ENCODE measurements at places on chromosomes 2 and 18.

DNA sequence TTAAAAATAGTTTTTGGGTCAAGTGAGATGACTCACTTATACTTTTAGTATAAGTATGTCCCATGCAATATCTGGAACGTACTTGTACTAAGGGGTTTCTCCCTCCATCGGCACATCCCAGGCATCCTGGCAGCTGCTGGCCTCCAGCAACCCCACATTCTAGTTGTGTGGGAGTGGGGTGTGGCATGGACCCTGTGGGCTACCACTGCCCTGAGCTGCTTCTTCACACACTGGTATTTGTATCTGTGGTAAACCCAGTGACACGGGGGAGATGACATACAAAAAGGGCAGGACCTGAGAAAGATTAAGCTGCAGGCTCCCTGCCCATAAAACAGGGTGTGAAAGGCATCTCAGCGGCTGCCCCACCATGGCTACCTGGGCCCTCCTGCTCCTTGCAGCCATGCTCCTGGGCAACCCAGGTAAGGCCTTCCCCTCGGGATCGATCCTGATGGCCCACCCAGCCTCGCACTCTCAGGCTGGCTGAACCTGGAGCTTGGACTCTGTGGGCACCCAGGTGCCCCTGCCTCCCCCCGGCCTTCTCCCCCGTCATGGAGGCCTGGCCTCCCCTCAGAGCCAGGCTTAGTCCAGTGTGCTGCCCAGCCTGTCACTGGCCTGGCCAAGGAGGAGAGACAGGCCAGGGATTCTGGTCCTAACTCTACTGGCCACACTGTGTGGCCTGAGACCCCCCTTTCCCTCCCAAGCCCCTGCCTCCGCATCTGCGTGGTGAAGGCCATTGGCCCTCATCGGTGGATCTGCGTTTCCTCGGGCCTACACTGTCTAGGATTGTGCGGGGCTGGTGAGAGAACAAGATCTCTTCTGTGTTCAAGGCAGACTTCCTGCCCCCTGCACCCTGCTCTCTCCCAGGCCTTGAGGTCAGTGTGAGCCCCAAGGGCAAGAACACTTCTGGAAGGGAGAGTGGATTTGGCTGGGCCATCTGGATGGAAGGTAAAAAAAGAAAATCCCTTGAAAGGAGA is at the start of gene GNLY:
Gene GNLY (plus strand): TSS at position 307 of the 974 bp plus-strand sequence. CDS start 61 bp downstream, at position 368.
- DNase-seq: no peak

GRCh38 chr2:30706534-30707303 is 100.5 kb downstream of the CAPN13 start:
- peak; percentile 60 for DNase-seq

GRCh38 chr18:10100941-10101701 is 187.3 kb downstream of the VAPA start:
- peak; percentile 41 for DNase-seq

DNA sequence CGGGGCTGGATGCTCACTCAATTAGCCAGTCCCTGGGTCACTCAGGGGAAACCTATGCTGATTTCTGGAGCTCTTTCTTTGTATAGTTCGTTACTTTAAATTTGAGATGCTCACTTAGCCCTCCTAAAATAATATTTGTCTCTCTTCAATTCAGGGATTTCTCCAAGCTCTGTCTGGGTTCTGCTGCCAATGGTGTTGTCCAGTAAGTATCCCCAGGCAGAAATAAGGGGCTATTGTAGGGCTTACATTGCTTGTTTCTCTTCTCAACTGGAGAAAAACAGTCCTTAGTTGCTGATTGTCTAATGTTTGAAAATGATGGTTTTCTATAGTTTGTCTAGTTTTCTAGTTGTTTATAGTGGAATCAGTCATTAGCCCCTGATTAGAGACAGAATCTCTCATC is 5.0 kb downstream of the RAB6C start:
- DNase-seq: no peak

GRCh38 chr2:108978709-108979111 is 10.3 kb downstream of the EDAR start:
- no peak for DNase-seq

DNA sequence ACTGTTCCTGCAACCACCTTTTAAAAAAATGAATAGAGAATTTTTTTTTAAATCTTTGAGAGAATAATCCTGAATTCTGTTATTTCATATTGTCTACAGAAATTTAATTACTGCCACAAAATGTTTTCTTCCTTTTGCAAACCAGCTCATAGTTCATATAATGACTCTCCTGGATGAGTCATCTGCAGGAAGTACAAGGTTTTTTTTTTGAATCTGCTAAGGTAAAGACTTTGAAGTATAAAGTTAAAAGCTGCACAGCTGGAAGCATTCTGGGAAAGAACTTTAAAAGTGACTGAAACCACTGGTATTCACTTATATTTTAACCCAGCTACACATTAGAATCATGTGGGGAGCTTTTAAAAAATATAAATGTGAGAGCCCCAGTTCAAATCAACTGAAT is 25.4 kb downstream of the SESTD1 start:
- peak; percentile 34 for DNase-seq

DNA sequence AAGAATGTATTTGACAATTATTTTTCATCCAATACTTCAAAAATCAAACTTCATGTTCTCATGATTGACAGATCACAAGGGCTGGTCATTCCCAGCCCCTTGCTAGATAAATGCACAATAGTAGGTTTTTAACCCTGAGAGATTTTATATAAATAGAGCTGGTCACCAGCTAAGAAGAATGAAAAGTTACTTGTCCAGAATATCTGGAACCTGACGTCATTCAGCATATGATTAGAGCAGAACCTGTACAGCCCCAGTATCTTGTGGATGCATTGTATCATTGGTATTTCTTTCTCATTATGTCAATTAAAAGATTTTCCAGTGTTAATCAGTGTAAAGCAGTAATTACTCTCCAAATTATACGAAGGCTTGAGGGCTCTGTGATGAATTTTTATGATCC is 202.8 kb upstream of the RND3 start:
- DNase-seq: no peak

DNA sequence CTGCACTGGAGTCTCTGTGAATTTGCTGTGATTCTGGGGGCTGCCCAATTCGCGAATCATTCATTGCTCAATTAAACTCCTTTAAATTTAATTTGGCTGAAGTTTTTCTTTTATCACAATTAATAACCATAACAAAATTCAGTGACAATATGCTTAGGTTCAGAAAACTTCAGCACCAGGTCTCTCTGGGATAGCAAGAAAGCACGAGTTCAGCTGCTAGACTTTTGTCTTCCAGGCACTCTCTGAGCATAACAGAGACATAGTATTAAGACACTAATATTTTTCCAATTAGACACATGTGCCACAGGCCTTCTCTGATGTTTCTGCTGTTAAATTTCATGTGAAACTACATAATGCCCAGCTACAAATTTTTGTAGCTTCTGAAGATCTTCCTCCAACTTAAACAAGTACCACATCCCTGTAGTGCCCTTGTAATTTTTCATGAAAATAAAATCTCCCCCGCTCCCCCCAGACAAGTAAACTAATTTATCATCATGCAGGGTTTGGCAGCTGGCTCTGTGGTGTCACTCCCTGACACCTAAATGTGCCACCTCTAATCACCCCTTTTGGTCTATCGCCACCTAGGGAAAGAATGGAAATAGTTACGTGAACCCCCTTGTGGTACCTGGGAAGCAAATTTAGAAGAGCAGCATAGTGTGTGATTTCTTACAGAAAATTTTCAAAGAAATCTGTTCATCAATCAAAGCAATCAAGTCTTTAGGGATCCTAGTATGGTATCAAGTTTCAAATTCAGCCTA is 94.1 kb downstream of the CSRNP3 start:
- DNase-seq: no peak

GRCh38 chr2:71776227-71776626 is 322.9 kb downstream of the DYSF start:
- DNase-seq: no peak

GRCh38 chr2:204407204-204408014 is 137.9 kb upstream of the PARD3B start:
- no peak for DNase-seq

GRCh38 chr2:55721596-55722215 is 28.1 kb upstream of the PNPT1 start:
- no peak for DNase-seq

- DNase-seq: peak; percentile 88
Measured at GRCh38 chr2:191202881-191203397, 42.3 kb upstream of the MYO1B start.

- DNase-seq: no peak
Measured at GRCh38 chr2:239687441-239687840, 286.6 kb upstream of the HDAC4 start.

DNA sequence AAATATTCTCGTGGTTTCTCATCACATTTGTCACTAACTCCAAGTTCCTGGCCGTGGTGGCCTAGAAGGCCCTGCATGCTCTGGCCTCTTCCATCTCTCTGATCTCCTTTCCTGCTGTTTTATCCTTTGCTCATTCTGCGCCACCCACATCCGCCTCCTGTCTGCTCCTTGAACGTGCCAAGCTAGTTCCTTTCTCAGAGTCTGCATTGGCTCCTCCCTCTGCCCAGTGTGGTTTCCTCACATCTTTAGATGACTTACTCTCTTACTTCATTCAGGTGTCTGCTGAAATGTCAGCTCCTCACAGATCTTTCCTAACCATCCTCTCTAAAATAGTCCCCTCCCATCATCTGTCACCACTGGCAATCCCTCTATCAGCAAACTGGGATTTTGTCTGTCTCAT is 158.6 kb upstream of the RBMS1 start:
- peak; percentile 66 for DNase-seq

DNA sequence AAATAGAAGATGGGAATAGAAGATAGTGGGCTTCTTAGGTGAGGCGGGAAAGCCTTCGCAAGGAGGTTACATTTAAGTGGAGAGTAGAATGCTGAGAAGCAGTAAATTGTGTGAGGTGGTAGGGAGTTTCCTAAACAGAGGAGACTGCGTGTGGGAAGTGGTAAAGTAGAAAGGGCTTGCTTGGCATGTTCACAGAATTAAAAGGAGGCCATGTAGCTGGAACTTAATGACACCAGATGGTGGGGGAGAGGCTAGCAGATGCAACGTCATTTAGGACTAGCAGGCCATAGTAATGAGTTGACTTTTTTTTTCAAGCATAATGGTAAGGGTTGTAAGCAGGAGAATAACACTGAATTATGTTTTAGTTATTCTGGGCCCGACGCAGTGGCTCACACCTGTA is 13.0 kb upstream of the RTN4 start:
- no peak for DNase-seq

DNA sequence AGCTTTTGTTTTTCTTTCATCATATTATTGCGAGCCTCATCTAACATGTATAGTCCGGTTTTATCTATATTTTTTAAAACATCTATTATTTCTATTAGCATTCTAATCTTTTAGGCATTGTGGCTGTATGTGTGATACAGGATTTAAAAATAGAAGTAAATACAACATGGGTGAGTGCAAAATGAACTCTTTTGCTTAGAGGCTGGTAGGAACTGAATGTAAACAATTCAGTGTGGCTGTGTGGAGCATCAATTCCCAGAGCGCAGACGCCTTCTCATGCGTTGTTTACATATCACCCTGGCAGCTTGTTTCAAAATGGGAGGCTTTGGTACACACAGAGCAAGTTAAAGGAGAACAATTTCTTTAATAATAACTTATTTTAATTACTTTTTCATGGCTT is 836 bp downstream of the DTNA start:
- DNase-seq: peak; percentile 72

- no peak for DNase-seq
Measured at GRCh38 chr2:166238176-166238575, 110.4 kb upstream of the SCN1A start.

- no peak for DNase-seq
Measured at GRCh38 chr2:29640360-29640759, 281.0 kb downstream of the ALK start.

DNA sequence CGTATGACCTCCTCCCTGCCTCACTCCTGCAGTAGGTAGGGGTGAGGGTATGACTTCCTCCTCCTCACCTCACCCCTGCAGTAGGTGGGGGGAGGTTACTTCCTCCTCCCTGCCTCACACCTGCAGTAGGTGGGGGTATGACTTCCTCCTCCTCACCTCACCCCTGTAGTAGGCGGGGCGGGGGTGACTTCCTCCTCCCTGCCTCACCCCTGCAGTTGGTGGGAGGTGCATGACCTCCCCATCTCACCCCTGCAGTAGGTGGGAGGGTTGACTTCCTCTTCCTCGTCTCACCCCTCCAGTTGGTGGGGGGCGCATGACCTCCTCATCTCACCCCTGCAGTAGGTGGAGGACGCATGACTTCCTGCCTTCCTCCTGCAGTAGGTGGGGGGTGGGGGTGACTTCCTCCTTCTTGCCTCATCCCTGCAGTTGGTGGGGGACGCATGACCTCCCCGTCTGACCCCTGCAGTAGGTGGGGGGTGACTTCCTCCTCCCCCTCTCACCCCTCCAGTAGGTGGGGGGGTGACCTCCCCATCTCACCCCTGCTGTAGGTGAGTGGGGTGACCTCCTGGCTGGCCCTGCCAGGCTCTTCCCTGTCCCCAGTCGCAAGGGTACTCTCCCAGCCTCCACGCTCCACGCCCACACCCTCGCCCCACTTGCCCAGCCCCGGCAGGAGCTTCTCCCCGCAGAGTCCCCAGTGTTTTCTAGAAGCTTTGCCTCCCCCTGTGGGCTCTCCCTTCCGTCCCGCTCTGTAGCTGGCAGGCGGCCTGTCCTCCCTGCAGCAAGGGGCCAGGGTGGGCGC is 39.3 kb downstream of the TSHZ1 start:
- DNase-seq: no peak

DNA sequence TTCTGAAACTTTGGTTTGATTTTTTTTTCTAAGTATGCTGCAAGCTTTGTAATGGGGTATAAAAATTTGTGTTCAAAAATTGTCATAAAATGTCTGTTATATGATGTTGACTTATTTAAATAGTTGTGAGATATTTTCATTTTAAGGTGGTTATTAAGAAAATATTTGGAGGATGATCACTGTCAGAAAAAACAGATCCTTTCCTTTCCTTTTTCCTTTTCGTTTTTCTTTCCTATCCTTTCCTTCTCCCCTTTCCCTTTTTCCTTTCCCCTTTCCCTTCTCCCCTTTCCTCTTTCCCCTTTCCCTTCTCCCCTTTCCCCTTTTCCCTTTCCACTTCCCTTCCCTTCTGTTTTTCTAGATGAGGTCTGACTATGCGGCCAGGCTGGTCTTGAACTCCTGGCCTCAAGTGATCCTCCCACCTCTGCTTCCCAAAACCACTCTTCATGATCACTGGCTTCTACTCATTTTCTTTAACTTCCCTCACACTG is 640.5 kb downstream of the PLCL1 start:
- DNase-seq: no peak

GRCh38 chr2:121855510-121855909 is 100.1 kb downstream of the TSN start:
- no peak for DNase-seq
